ENCODE measurements at places on chromosomes 3 and 15.

DNA sequence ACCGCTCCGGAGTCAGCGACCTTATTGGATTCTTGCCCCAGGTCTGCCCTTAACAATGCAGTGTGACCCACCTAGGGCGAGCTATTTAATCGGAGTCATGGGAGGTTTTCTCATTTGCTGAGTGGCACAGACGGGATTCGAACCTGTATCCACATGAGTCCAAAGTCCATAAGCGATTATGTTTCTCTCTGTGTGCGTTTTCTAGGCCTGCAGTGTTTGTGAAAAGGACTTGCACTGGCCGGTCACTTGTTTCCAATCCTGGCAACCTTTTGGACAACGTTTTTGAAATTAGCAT, 691 bp upstream of the HDGFL3 start:
- DNase-seq, result no peak

GRCh38 chr3:11363715-11364114, 91.5 kb downstream of the ATG7 start:
- no peak for DNase-seq

DNA sequence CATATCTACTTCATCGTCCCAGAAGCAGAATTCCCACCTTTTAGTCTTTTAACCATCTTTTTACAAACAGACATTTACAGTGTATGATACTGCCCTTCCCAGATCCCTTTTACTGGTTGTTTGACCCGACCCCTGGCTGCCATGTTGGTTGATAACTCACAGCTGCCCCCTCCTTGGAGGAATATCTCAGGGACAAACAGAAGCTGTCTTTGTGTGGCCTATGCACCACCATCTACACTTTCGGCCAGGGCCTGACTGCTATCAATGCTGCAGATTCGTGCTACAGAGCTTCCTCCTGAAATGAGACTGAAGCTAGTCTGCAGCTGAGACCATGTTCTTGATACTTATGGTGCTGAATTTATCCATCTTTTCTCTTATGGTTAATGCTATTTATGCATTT, 6.6 kb upstream of the POLQ start:
- DNase-seq, result no peak

DNA sequence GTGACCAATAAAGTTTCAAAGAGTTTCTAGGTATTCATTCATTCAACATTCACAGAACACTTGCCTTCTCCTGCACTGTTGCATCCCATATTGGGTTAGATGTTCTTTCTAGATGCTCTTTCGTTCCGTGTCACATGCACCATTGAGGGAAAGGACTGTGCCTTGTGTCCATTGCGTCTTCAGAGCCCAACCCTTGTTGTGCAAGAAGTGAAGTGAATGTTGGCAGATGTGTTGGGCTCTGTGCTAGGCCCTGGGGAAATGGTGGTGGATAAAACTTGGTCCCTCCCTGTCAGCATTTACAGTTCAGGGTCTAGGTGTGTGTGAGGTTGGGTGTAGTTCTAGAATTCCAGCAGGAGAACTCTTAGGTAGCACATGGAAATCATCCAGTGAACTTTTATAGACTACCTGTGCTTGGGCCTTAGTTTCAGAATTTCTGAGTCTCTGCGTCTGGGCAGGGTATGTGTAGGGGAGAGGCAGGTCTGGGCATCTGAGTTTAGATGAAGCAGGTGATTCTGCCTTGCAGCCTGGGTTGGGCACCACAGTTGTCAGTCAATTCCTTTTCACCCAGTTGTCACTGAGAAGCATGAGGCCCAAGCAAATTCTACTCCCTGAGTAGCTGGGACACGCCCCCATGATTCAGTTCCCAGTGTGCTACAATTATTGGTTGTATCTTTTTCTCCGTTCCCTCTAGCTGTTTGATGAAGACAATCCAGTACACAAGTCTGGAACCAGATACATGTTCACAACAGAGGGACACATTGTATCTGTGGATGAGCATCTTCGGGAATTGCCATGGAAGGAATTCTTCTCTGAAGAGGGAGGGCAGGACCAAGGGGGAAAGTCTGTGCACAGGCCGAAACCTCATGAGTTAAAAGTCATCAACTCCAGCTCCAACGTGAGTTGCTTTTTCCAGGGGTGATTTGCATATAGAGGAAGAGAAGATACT, 25.4 kb downstream of the EDEM1 start:
- DNase-seq, result no peak

DNA sequence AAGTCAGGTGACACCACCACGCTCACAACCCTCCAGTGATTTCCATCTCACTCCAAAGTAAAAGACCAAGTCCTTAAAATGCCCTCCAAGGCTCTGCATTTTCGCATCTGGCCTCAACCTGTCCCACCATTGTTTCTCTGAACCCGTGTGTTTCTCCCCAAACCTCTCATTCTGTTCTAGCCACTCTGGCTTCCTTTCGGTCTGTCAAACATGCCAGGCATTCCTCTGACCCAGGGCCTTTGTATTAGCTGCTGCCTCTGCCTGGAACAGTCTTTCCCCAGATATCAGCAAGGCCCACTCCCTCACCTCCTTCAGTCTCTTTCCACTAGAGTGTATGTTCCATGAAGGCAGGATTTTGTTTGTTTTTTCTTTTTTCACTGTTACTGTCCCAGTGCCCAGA, 16.0 kb downstream of the MAP2K5 start:
- DNase-seq, result no peak

- DNase-seq, result no peak
Measured at GRCh38 chr3:188389711-188390342, 235.9 kb downstream of the LPP start.

GRCh38 chr3:124298951-124299350, 307.0 kb upstream of the ROPN1 start:
- no peak for DNase-seq

DNA sequence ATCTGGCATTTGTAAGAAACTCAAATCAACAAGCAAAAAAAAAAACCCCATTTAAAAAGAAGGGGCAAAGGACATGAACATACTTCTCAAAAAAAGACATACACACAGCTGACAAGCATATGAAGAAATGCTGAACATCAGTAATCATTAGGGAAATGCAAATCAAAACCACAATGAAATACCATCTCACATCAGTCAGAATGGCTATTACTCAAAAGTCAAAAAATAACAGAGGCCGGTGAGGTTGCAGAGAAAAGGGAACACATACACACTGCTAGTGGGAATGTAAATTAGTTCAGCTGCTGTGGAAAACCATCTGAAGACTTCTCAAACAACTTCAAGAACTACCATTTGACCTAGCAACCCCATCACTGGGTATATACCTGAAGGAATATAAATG, 199.4 kb upstream of the THBS1 start:
- no peak for DNase-seq

GRCh38 chr3:127761441-127761801, 60.9 kb downstream of the MGLL start:
- DNase-seq, result no peak

- no peak for DNase-seq
Measured at GRCh38 chr15:53072077-53072476, 281.9 kb upstream of the ONECUT1 start.

- no peak for DNase-seq
Measured at GRCh38 chr3:67171841-67172240, 173.7 kb downstream of the KBTBD8 start.

GRCh38 chr15:59367022-59367451, 5.6 kb downstream of the MYO1E start:
- DNase-seq, result no peak

GRCh38 chr3:116141724-116142123, 303.6 kb downstream of the LSAMP start:
- DNase-seq, result no peak

DNA sequence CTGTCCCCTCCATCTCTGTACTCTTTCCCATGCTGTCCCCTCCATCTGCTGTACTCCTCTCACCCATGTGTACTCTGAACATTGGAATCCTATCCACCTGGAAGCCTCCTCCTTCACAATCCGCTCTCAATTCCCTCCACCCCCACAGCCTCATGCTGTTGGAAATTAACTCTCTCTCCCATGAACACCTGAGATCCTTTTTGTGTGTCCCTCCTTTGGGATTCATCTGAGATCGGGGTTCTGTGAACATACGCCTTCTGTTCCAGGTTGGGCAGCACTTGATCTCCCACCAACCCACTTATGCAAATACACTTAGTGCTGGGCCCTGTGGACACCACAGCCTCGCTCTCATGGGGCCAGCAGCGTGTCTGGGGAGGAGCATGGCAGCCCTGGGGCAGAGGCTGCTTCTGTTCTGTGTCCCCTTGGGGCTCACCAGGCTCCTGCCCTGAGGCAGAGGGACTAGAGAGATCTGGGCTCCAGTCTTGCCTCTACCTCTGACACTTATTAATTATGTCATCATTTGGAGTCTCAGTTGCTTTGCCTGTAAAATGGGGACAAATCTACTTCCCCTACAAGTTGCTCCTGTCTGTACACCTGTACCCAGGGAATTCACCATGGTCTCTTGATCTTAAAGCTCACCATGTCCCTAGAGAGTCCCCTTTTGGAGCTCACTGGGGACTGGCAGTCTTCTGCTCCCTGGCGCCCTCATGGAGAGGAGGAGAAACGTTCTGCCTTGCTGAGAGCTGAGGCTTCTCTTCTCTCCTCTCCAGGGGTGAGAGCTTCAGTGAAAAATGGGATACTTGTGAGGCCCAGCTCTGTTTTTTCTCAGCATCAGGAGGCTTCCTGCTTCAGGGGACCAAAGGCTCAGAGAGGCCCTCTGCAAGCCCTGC, 42.7 kb downstream of the ITGA11 start:
- no peak for DNase-seq

DNA sequence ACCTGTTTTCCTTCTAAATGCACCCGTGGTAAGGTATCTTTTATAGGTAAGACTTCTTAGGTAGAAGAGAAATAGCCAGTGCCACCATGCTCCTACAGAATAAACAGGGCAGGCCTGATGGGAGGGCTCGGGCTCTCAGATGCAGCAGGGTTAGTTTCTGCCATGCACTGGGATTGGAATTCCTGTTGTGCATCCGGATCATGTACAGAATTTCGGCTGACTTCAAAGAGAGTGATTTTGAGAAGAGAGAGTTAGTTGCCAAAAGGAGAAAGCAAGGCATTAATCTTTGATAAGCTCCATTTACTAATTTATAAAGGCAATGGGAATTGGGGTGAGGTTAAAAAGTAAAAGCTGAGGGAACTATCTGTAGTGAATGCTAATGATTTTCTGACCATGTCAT, 211.2 kb downstream of the WDR72 start:
- no peak for DNase-seq

- no peak for DNase-seq
Measured at GRCh38 chr3:11635680-11636393, 7.9 kb downstream of the VGLL4 start.

DNA sequence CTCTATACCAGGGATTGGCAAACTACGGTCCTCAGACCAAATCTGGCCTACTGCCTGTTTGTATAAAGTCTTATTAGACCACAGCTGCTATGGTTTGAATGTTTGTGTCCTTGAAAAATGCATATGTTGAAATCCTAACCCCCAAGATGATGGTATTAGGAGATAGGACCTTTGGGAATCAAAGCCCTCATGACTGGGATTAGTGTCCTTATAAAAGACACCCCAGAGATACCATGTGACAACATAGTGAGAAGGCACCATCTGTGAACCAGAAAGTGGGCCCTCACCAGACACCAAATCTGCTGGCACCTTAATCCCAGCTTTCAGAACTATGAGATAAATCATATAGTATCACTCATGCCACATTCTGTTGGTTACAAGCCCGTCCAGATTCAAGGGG, 7.4 kb downstream of the HMCES start:
- DNase-seq, result no peak

- no peak for DNase-seq
Measured at GRCh38 chr15:96505014-96505413, 174.5 kb downstream of the NR2F2 start.

GRCh38 chr3:183701744-183702143, 4.1 kb downstream of the YEATS2 start:
- DNase-seq, result no peak

DNA sequence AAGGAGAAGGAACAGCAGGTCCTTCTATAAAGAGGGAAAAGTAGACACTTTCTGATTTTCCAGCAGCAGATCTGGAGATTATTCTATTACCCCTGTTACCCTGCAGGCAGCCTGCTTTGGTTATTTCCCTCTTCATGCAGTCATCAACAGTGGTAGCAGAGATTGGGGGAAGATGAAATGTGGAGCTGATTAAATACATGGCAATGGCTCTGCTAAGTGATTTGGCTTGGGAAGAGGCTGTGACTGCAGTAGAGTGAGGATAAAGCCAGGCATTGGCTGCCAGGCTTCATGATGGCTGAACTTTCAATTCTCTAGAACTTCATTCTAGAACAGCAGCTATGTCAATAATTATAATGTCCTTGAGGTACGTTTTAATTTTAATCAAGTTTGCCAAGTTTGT, 29.1 kb downstream of the PTX3 start:
- DNase-seq, result no peak

DNA sequence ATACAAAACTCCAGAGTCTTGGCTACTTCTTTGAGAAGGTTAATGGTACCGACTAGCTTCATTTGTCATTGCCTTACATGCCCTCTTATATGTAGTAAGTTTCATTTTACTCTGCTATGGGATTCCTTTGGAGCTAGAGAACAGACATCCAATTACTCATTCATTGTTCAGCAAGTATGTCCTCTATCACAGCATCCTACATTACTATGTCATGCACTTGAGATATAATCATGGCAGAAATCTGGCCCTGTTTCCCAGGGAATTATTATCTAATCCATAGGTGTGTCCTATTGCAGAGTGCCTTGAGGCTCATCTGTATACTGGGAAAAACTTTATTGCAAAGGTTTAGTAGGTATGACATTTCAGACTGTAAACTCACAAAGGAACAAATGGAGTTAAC, 333.1 kb upstream of the NECTIN3 start:
- DNase-seq, result no peak

DNA sequence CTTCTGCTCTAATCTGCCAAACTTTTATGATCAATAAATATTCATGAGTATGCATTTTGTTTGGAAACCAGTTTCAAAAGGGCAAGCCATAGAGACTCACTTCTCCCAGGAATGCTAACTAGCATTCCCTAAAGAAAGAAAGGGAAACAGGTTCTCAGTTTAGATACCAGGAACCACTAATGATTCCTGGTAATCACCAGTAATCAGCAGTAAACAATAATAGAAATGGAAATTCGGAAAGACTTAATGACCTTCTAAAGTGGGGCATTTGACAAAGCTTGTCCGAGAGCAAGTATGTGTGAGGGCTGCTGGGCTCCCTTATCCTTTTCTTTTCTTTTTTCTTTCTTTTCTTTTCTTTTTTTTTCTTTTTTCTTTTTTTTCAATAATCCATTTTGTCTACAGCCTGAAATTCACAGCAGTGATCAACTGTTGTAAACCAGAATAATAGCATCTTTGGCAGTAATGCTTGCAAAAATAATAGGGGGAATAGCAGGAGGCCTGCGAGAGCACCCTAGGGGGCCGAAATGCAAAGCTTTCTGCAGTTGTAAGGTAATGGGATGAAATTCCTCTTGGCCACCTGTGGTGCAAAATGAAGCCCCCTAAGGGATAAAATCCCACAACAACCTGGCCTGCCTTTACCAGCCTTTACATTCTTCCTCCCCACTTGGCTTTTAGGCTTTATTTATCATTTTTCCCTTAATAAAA, 253.2 kb downstream of the ZPLD1 start:
- no peak for DNase-seq

DNA sequence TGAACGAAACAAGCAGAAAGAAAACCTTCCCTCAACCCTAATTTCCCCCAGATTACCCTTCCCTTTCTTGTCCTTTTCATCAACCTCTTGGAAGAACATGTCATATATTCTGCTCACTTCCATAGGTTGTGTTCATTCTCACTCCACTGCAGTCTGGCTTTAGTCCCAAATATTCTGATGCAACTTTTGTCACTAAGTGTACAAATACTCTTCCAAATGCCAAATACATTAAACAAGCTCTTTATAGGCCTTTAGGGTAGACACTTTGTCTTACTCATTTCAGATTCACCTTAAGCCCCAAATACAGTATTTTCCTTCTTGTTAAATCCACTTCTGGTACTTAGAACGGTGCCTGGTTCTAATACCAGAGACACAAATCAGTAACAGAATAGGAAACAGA, 406.5 kb upstream of the CDIN1 start:
- DNase-seq, result no peak

Measured in T-cell (primary cell).